ENCODE measurements at places on chromosomes 5 and 9.

- DNase-seq: no peak
Measured at GRCh38 chr5:96459313-96460121, 26.5 kb upstream of the PCSK1 start.

DNA sequence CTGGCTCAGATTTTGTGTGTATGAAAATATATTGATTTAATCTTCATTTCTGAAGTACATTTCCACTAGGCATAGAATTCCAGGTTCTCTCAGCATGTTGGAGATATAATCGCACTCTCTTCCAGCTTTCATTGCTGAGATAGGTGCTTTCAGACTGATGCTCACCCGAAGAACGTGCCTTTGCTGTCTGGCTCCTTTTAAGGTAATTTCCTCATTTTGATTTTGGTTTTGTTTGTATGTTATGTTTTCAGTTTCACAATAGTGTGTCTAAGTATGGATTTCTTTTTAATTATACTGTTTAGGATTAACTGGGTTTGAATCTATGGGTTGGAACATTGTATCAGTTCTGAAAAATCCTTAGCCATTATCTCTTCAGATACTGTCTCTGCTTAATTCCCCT lies 132.0 kb upstream of the NFIB start:
- DNase-seq: no peak

- DNase-seq: peak; percentile 31
Measured at GRCh38 chr5:68214482-68215207, 911 bp upstream of the PIK3R1 start.

DNA sequence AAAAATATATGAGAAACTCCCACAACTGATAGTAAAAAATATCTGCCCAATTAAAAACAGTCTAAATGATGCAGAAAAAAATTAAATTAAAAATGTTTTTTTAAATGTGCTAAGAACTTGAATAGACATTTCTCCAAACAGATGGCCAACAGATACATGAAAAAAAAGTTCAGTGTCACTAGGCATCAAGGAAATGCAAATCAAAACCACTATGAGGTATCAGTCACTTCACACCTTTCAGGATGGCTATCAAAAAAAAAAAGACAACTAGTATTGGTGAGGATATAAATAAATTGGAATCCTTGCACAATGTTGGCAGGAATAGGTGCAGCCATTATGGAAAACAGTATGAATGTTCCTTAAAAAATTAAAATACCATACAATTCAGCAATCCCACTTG lies 16.6 kb downstream of the ZNF131 start:
- DNase-seq: no peak

DNA sequence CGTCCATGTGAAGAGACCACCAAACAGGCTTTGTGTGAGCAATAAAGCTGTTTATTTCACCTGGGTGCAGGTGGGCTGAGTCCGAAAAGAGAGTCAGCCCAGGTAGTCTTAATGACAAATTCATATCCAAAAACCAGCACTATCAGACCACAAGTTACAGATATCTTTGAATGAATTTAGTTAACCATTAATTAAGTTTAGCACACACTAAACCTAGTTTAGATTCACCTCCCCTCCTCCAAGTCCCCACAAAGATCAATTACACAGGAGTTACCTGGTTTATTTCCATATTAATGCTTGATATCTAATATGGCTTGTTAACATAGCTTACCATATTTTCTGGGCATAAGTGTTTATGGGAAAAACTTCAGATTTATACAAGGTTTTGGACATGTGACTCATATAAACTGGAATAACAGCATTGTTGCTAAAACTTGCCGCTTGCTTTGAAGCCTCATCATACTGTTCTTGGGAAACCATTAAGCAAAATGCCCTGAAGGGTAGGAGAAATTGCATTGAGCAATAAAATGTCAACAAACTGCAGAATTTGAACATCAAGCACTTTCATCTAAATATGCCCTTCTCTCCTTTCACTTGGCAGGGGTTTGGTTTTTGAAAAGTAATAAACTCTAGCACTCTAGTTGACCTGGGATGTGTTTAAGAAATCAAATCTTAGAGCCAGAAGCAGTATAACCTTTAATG lies 166.9 kb downstream of the SNCAIP start:
- no peak for DNase-seq

DNA sequence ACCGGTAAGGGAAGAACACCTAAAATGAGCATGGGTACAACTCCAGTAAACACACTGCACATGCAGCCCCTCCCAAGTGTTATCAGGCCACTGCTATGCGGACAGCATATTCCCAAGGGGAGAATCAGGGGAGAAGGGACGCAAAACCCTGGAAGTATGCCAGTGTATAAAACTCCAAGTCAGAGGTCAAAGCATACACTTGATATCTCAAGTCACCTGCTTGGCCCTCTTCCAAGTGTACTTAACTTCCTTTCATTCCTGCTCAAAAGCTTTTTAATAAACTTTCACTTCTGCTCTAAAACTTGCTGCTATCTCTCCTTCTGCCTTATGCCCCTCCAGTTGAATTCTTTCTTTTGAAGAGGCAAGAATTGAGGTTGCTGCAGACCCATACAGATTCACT lies 408.1 kb downstream of the HTR1A start:
- DNase-seq: no peak

DNA sequence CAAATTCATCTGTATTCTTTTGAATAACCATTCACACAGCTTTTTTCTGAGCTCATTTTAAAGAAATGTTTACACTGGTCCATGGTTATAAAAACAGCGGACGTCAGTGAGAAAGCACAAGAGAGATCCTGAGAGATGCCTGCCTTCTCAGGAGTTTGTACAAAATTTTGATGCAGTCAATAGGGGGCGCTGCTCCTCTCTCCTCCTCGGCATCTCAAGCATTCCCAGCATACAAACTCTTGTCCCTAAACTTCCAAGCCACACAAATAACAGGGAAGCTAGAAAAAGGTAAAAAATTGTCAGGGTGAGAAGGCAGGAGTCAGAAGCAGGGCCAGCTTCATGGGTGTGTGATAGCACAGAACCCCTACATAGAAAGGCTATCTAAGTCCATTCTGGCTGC lies 11.2 kb upstream of the CCDC152 start:
- peak; percentile 47 for DNase-seq

GRCh38 chr9:90641884-90642487 lies 638 bp downstream of the DIRAS2 start:
- no peak for DNase-seq

GRCh38 chr5:148469501-148469935 lies 85.8 kb downstream of the FBXO38 start:
- no peak for DNase-seq

- no peak for DNase-seq
Measured at GRCh38 chr9:8053501-8053900, 253.9 kb upstream of the DMAC1 start.

DNA sequence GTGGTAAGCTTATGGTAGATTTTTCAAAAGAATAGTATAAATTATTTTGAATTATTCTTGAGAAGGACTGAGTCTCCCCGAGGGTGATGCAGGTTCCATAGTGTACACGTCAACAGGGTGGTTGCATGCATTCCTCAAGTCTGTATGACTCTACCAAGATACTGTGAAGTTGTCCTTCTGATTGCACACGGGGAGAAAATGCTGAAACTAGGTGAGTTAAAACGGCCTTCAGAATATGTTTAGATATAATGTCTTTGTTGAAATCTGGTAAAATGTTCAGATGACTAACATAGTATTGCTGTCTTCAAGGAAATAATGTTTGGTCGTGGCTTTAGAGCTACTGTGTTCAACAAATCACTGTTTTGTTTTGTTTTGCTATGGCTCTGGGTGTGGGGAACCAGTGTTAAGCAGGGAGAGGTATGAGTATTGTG lies 22.4 kb upstream of the TNFAIP8 start:
- no peak for DNase-seq

- DNase-seq: no peak
Measured at GRCh38 chr9:108780942-108781734, 74.6 kb downstream of the ACTL7B start.

DNA sequence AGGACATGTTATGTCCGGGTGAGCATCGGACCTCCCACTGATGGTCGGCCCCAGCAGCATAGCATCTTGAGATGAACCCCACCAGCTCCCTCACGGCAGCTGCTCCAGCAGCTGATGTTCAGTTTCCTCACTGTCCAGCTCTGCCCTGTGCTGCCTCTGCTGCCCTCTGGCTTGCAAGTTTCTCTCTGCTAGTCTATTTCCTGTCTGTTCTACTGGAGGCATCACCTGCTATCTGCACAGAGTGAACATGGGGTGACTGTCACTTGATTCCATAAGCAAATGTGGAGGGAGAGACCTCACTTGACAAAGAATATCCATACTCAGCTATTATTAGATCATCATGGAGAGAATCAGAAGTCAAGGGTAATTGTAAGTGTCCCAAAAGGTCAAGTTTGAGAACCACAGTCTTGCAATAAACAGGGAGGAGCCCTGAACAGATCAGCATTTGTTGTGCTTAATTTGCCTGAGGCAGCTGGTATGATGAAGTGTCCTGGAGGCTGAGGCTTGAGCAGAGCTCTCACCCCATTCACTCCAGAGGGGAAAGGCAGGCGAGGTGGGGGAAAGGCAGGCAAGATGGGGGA lies 702.8 kb downstream of the SEMA5A start:
- DNase-seq: no peak

DNA sequence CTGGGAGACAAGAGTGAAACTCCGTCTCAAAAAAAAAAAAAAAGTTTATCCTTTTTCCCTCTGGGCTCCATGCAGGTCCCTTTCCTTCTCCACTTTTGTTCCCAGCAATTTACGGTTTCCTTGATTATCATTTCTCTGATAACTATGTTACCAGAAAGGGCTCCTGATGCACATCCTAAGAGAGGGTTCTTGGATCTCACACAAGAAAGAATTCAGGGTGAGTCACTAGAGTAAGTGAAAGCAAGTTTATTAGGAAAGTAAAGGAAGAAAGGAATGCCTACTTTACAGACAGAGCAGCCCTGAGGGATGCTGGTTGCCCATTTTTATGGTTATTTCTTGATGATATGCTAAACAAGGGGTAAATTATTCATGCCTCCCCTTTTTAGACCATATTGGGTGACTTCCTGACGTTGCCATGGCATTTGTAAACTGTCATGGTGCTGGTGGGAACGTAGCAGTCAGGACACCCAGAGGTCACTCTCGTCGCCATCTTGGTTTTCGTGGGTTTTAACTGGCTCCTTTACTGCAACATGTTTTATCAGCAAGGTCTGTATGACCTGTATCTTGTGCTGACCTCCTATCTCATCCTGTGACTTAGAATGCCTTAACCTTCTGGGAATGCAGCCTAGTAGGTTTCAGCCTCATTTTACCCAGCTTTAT lies 13.5 kb upstream of the MELK start:
- DNase-seq: no peak

- no peak for DNase-seq
Measured at GRCh38 chr5:88128813-88129212, 139.8 kb downstream of the TMEM161B start.

Data from HAP-1 (cell line).